ENCODE measurements at places on chromosomes 2 and 18.

DNA sequence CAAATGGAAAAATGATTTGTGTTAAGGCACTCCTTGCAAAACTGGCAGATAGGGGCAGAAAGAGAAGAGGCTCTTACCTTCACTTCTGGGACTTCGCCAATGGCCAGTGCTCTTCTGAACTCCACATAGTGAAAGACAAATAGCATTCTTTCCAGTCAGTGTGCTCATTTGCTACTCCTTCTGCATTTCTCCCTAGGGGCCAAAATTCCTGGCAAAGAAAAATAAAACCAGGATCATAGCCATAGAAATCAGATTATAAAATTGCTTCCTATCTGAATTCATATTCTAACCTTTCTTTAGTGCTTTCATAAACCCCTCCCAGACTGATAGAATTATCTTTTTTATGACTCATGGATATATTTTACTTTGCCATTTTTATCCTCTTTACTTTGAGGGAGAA is 56.9 kb upstream of the PELI1 start:
- DNase-seq, result no peak

GRCh38 chr2:207561386-207562080 is 31.8 kb downstream of the CREB1 start:
- no peak for DNase-seq

GRCh38 chr2:190720276-190720675 is 71.4 kb downstream of the NAB1 start:
- DNase-seq, result no peak

DNA sequence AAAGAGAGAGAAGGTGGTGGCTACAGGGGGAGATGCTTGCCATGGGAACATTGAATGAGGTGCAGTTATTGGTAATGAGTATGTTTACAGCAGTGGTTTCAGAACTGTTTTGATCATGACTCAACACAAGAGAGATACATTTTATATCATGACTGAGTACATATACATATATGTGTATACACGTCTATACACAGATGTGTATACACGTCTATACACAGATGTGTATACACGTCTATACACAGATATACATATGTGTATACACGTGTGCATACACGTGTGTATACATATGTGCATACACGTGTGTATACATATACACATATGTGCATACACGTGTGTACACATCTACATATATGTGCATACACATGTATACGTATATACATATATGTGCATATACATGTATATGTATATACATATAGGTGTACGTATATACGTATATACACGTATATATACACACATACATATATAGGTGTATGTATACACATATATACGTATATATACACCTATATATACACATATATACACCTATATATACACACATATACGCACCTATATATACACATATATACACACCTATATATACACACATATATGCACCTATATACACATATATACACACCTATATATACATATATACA is 518.5 kb downstream of the TSN start:
- no peak for DNase-seq
